ENCODE measurements at places on chromosomes 5 and 9.

- no peak for DNase-seq
Measured at GRCh38 chr5:95962785-95963184, 1.1 kb upstream of the ELL2 start.

GRCh38 chr5:94522117-94522516, 96.3 kb downstream of the KIAA0825 start:
- DNase-seq: no peak

- DNase-seq: no peak
Measured at GRCh38 chr5:65805089-65805488, 83.1 kb downstream of the NLN start.

- no peak for DNase-seq
Measured at GRCh38 chr9:126123927-126124326, 202.7 kb upstream of the MVB12B start.

DNA sequence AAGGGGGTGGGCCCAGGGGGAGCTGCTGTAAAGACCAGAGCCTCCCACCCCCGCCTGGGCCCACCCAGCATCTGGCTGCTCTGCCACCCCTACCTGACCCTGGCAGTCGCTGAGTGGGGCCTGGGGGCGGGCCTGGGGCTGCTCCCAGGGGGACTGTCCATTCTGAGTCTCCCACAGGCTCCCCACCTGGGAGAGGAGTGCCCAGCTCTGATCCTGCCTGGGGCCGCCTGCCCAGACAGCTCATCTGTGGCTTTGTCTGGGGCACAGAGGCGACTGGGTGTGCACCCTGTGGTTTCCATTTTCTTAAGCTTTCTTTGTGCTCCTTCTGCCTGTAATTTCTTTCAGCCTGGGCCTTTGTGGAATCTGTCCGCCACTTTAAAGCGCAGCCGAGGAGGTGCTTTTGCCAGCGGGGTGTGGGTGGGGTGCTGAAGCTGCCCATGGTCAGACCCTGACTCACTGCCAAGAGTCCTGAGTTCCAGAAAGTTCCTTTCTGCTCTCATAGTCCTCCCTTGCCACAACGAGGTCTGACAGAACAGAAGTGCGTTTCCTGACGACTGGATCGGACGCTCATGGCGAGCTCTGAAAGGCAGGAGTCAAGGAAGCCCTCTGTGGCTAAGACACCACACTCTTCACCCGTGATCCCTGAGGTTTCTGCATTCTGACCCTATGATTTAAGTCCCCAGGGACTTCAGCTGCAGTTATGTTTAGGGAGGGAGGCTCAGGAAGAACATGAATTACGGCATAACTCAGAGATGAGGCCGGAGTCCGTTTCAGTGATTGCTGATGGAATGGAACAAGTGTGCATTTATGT, 225.0 kb downstream of the FANCC start:
- no peak for DNase-seq

DNA sequence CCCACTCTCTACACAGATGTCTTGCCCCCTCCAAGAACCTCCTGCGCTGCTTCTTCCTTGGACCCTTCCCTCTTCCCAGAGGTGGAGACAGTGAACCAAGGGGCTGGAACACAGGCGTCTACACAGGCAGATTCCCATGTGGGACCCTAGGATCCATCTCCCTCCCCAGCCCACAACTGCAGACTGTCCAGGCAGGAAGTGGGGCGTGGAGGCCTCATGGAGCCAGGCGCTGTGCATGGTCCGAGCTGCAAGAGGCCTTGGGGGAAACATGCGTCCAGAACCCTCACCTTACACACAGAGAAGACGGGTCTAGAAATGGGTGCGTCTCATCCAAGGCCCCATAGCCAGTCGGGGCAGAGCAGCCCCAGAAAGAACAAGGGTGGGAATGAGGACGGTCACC, 117.5 kb downstream of the VAV2 start:
- DNase-seq: no peak

DNA sequence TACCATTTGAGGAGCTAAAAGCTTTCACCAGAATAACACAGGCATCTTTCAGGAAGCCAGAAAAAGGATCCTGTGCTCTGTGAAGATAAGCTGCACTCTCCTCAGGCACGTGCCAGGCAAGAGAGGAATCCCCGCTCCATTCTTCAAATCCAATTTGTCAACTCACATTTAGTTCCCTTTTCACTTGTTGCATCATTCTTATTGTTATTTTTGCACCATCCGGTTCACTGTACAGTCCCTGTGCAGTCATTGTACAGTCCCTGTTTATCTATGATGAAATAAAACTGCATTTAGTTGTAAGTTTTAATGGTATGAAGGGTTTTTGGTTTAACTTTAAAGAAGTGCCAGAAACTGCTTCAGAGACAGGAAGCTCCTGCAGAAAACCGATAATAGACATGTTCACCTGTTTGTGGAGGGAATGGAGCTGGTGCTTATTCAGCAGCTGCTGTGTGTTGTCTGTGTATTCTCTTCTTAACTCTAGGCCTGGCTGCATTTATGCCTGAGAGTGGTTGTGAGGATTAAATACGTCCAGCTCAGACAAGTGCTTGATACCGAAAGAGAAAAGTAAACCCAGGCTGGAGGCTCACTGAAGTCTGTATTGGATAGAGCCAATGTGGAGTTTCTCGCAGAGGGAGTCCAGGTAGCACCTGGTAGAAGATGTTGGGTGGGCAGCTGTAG, 22.4 kb downstream of the IFNW1 start:
- DNase-seq: no peak

- DNase-seq: no peak
Measured at GRCh38 chr5:1212881-1213280, 11.5 kb downstream of the SLC6A19 start.

GRCh38 chr9:129307227-129307970, 129.3 kb upstream of the IER5L start:
- no peak for DNase-seq

- no peak for DNase-seq
Measured at GRCh38 chr9:125513303-125513667, 193.7 kb downstream of the MAPKAP1 start.

- DNase-seq: no peak
Measured at GRCh38 chr9:70030156-70030555, 13.5 kb upstream of the MAMDC2 start.

- no peak for DNase-seq
Measured at GRCh38 chr9:91303741-91304415, 57.8 kb downstream of the AUH start.

GRCh38 chr5:125023673-125024072, 277.2 kb upstream of the ZNF608 start:
- DNase-seq: no peak

DNA sequence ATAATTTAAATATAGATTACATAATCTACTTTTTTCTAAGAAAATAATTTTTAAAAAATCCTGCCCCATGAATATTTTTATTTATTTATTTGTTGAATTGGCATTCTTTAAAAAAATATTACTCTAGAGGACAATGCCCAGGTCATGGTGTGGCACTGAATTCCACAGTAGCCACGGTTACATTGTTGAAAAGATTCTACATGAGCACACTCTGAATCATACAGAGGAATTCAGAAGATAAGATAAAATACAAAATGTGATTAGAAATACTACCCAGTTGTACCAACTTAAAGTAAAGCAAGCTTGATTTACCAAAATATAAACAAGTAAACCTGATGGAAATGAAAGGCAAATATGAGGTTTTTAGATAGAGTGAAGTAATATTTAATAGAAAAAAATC, 183.7 kb downstream of the HCN1 start:
- no peak for DNase-seq

DNA sequence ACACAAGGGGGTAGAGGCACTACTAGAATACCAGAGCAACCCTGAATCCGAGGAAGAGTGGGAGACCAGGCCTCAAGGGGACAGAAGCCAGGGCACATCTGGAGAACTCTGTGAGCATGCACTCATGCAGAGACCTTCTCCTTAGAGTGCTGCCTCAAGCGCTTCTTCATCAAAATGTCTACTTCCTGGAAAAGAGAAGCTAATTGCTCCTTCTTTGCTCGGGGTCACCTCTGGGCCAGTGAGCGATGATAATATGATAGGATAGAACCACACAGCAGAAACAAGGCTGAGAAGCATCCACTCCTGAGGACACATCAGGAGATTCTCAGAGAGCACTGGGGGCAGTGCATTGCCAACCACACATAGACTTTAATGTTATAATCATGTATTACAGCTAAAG, 23.7 kb upstream of the LMNB1 start:
- DNase-seq: no peak

GRCh38 chr9:119370816-119371215, 1.6 kb upstream of the BRINP1 start:
- no peak for DNase-seq

- DNase-seq: no peak
Measured at GRCh38 chr5:168941901-168942300, 359.0 kb downstream of the SLIT3 start.

GRCh38 chr9:37903647-37904444, at the start of gene SLC25A51:
Gene SLC25A51, minus strand, starts transcription at chr9:37904127. Its CDS starts 15,577 bp downstream, at chr9:37888550.
- peak; percentile 88 for DNase-seq

GRCh38 chr5:81308836-81309235, 7.4 kb downstream of the ZCCHC9 start:
- DNase-seq: no peak

DNA sequence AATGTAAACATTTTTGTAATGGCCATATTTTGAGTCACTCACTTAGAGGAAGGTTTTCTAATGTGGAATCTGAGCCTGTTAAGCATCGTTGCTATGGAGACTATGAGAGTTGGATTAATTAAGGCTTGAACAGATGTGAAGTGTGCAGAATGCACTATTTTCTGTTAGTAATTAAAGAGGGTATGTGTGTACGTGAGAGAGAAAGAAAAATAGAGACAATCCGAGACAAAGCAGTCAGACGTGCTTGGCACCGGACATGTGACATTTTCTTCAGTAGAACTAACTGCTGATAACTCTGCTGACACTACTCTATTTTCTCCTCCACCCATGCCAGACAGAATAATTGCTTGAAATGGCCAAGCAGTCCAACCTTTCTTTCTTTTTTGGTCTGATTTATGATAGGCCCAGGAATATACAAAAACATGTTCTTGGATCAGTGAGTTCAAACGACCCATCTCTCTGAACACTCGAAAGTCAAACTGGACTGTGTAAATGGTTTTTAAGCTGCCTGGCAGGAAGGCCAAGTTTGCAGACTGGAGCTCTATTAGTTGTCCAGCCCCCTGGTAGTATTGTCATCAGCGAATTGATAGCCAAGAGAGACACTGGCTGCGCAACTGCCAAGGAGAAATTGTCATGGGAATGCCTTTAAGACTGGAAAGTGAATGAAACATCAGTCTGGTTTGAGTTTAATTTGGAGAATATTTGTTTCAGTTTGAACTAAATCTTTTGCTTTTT, 322.1 kb downstream of the ARHGEF28 start:
- peak; percentile 41 for DNase-seq

GRCh38 chr9:83362341-83362995, 175.7 kb downstream of the FRMD3 start:
- DNase-seq: no peak

DNA sequence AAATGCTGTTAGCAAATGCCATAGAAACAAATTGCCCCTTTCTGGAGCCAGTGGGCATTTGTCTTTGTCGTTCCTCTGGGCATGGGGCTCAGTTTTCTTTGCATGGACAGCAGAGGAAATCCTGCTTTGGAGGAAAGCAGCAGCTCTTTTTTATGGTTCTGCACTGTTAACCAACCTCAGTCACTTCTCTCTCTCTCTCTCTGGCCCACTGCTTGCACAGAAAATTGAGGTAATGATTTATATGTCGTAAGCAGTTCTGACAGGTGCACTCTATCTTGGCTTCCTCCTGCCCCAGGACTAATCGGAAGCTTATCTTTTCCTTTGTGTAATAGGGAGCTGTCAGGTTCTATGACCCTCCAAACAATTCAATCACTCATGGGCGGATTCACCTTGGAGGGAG, 159.6 kb upstream of the GPR151 start:
- DNase-seq: no peak

DNA sequence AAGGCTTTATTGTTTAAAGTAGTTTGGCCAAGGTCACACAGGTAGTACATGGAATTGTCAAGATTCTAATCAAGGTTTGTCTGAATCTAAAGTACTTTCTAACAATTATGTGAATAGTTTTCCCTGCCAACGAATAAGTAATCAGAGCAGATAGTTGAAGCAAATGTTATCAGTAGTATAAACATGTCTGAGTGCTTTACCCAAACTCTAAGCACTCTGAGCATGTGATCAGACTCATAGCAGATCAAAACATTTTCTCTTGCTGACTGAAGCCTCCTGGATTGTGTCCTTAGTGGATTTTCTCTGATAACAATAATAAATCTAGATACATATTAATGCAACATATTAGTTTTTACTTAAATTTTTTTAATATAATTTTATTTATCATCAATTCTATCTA, 995.0 kb downstream of the EFNA5 start:
- DNase-seq: no peak

DNA sequence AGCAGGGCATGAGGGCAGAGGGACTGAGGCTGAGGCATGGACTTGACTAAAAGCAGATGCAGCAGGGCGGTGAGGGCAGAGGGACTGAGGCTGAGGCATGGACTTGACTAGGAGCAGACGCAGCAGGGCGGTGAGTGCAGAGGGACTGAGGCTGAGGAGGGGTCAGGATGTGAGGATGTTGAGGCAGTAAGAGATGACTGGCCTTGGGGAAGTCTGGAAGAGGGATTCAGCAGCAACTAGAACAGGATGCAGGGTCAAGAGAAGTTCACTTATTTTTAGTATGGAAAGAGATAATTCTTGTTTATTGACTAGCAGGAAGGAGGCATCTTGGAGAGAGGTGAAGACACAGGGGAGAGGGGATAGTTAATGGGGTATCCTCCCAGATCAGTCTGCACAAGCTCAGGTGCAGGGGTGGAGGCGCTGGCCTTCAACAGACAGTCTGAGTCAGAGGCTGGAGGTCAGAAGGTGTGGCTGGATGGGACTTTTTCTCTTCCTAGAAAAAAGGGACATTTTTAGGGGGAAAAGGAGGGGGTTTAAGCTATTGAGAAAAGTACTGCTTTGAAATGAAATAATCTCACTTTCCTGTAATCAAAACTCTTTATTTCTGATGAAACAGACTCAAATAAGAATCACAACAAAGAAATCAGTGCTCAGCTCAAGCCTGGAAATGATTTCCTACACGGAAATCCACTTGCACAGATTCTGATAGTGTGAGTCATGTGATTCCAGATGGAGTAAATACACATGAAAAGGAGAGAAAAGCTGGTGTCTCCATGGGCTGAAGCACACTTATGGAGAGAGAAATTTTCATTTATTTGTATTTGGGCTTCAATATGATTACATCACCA, 130.9 kb downstream of the PALM2AKAP2 start:
- DNase-seq: no peak

GRCh38 chr5:141910271-141910673, 13.4 kb upstream of the DELE1 start:
- DNase-seq: no peak

DNA sequence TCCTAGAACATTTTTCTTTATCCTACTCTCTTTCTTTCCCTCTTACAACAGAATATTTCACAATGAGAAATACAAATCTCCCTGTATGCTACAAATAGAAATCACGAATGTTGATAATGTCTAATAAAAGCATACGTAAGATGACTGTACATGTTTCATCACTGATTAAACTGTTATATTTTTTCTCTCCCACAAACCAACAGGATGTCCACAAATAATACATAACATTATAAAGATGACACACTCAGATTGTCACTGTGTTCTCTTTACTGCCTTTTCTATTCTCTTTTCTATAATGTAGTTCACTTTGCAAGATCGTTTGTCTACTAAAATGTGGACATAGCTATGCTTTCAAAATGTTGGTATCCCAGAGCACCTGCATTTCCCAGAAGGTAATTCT, 90.7 kb upstream of the PARP8 start:
- DNase-seq: no peak
